ENCODE measurements at places on chromosomes 3 and 15.

DNA sequence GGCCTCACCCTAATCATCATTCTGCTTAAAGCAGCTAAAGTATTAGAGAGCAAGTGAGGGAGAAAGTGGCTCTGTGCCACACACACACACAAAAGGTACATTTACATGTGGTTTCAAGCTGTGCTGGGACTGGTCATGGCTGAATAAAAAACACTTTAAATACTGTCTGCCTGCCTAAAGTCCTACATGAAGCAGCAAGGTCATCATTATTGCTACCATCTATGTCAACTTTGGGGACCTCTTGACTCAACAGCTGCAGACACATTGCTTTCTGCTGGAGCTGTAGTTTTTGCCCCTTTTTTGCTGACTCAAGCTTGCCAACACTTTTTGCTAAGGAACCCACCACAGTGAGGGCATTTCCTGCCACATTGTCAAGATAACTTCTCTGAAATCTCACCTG is 1237.9 kb downstream of the ROBO2 start:
- no peak for DNase-seq

- no peak for DNase-seq
Measured at GRCh38 chr3:174614036-174614435, 245.1 kb upstream of the NAALADL2 start.

- no peak for DNase-seq
Measured at GRCh38 chr3:128537091-128537703, 44.2 kb upstream of the GATA2 start.

DNA sequence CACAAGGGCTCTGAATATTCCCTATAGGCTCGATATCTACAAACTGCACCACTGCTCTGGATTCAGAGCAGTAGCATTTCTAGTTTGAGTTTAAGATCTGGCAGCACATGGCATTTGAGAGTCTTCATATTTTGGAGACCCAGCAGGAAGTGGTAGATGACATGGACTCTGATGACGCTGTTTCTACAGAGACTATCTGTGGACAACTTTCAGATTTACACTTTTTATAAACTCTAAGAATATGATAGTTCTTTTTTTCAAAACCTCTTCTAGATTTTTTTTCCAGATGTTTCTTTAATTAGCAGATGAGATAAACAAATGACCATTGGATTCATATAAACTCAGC is 35.8 kb downstream of the ARMC8 start:
- DNase-seq, result no peak

DNA sequence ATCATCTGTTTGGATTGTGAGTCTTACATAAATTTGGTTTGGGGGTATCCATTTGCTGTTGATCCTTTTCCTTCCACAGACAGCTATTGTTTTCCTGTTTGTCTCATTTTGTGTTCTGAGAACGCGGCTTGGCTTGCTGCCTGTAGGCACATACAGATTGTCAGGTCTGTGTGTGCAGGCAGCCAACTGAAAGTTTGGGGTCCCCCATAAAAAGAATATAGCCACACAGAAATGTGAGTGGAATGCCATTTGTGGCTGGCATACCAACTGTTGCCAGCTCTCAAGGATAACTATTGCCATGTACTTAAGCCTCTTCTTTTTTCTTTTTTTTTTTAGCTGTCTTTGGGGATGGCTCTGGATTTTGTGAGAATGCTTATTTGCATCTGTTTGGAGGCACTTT is 1308.0 kb downstream of the ROBO1 start:
- DNase-seq, result no peak

DNA sequence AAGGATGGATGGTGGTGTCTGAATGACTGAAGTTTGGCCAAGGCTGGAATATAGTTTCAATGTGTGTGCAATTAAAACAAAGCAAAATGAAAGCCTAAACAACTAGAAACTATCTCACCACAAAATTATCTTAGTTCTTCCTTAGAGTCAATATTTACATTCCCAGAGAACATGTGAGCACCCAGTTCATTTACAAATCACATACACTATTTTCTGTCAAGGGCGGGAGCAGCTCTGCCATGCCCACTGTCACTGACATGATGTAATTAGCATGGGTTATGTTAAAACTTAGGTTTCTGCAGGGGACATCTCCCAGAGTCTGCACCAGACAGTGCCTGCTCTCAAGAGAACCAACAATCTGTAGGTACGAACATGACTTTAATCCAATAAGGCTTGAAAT is 65.0 kb downstream of the PDZRN3 start:
- DNase-seq, result no peak

- DNase-seq, result no peak
Measured at GRCh38 chr3:60743631-60744164, 507.6 kb downstream of the FHIT start.

GRCh38 chr3:127421943-127422662 is 134.3 kb upstream of the PRR20G start:
- DNase-seq, result no peak

GRCh38 chr3:58679974-58680666 is 13.5 kb upstream of the FAM3D start:
- DNase-seq, result no peak

GRCh38 chr3:170848292-170848917 is 21.6 kb downstream of the RPL22L1 start:
- DNase-seq, result no peak

- no peak for DNase-seq
Measured at GRCh38 chr15:97806766-97807165, 153.7 kb upstream of the ARRDC4 start.

GRCh38 chr3:112304611-112305010 is 10.6 kb upstream of the SLC9C1 start:
- DNase-seq, result no peak

GRCh38 chr3:84885199-84885882 is 73.4 kb upstream of the CADM2 start:
- no peak for DNase-seq

- no peak for DNase-seq
Measured at GRCh38 chr3:20516311-20516710, 330.3 kb upstream of the SGO1 start.

- DNase-seq, result no peak
Measured at GRCh38 chr3:190131329-190131728, 10.6 kb upstream of the P3H2 start.

DNA sequence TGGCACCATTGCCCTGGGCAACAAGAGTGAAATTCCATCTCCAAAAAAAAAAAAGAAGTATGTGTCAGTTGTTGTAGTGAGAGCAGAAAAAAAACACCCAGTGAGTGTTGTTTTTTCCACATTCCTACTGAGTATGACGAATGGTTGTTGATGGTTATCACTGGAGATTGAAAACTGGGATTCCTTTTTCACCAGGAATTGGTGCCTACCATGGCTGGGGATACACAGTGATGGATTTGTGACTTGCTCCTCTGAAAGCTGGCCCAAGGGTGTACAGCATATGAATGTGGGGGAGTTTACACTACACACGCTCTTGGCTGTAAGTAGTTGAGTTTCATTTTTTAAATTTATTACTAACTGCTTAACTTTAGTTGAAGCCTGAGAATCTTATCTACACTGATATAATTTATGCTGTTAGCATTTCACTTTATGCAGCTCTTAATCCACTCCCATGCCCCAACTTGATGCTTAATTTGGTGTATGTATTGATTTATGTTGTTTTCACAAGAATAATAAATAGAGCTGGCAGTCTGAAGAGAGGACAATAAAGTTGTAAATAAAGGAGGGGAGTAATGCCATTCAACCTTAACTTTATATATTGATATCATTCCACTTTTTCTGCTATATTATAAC is 56.0 kb upstream of the MME start:
- no peak for DNase-seq
